ENCODE measurements at places on chromosomes 4 and X.

GRCh38 chr4:114754616-114755015, 156.0 kb downstream of the UGT8 start:
- H3K27ac ChIP-seq, result no peak overlapping the region
- peaks cover 5% of the 10 kb centered on the region for H3K4me1 ChIP-seq
- no peak for DNase-seq

DNA sequence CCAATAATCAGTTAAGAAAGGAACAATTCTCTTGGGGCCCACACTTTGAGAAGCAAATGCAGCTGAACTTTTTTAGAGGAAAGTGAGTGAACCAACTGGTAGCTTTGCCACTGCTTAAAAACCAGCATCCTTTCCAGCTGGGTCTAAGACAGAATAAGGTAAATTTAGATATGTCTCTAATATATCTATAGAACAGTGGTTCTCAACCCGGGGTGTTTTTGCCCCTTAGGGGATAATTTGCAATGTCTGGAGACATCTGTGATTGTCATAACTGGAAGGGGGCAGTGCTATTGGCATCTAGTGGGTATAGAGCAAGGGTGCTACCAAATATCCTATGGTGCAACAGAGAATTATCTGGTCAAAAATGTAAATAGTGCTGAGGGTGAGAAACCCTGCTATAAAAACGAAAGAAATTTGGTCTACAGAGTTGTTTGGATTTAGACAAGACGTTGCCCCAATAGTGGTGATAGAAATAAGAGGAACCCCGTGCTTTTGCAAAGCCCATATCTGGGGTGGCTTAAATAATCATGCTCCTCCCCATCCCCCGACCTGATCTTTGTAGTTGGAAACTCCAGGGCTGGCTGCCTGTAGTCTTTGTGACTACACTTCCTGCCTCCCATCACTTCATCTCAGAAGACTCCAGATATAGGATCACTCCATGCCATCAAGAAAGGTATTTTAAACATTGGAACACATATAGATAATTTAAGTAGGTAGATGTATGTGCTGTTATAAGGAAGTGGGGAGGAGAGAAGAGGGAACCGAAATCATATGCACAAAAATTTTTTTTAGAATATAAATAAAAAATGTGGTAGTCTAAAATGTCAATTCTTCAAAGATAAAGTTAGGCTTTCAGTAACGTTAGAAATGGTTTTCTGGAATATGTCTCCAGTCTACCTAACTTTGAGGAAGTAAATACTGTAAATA, at the start of gene TLR7:
TLR7 (plus strand) TSS at position 622 of the 927 bp plus-strand sequence. CDS start 507 bp downstream, outside the sequence.
- H3K36me3 ChIP-seq, result no peaks in the 10 kb centered on the region
- no peak for DNase-seq
- H3K4me3 ChIP-seq, result no peak within 1 kb of the TSS

- no peaks in the 10 kb centered on the region for H3K27me3 ChIP-seq
- H3K36me3 ChIP-seq, result no peaks in the 10 kb centered on the region
- no peak for DNase-seq
- no peak overlapping the region for H3K27ac ChIP-seq
Measured at GRCh38 chr4:177968817-177969442, 526.7 kb upstream of the AGA start.

DNA sequence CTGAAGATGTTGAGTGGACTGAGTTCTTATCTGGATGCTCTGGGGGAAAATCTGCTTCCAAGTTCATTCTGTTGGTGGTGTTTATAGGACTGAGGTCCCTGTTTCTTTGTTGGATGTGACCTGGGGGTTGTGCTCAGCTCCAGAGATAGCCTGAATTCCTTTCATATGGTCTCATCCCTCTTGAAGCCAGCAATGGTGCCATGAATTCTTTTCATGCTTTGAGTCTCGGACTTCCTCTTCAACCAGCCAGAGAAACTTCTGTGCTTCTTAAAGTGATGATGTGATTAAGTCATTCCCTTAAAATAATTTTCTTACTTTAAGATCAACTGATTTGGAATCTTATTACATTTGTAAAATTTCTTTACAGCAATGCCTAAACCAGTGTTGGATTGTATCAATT, 233.8 kb upstream of the UGT8 start:
- H3K4me3 ChIP-seq, result no peak overlapping the region
- no peaks in the 10 kb centered on the region for H3K27me3 ChIP-seq
- no peak for DNase-seq
- H3K4me1 ChIP-seq, result no peaks in the 10 kb centered on the region
- H3K27ac ChIP-seq, result no peak overlapping the region

- H3K27me3 ChIP-seq, result no peaks in the 10 kb centered on the region
- H3K36me3 ChIP-seq, result peaks cover 29% of the 10 kb centered on the region
- DNase-seq, result no peak
Measured at GRCh38 chr4:70915036-70915815, 13.1 kb downstream of the MOB1B start.

GRCh38 chrX:120697053-120697452, 67.2 kb upstream of the C1GALT1C1 start:
- no peak overlapping the region for H3K4me3 ChIP-seq
- no peak for DNase-seq
- no peak overlapping the region for H3K27ac ChIP-seq
- H3K27me3 ChIP-seq, result no peaks in the 10 kb centered on the region
- H3K4me1 ChIP-seq, result no peaks in the 10 kb centered on the region
- no peaks in the 10 kb centered on the region for H3K36me3 ChIP-seq

DNA sequence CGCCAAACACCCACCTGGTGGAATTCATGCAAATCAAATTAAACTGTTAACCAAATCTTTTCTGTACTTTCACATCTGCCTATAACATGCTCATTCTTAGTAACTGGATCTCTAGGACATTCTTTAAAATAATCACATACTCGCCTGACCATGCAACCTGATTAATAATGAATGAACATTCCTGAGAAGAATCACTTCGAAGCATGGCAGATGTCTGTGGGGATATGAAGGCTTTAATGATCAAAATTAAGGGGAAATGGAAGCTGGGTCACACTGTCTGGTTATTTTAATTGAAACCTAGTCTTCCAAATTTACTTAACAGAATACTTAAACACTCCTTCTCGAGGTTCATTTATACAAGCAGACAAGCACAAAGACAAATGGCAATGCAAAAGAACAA, 44.2 kb downstream of the MID1 start:
- no peak overlapping the region for H3K4me3 ChIP-seq
- no peak for DNase-seq
- peaks cover 1% of the 10 kb centered on the region for H3K36me3 ChIP-seq

DNA sequence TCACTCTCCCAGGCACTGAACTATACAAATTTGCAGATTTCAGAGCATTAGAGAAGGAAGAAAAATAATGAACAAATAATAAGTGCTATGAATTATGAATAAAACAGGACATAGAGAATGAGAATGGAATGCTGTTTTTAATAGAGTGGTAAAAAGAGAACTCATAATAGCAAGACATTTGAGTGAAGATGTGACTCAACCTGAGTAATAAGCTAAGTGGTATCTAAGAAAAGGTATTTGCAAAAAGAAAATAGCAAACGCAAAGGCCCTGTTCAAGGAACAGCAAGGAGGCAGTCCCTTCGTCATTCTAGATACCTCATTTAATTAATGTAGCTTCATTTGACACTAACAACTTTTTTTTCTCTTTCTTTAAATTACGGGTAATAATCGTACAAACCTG, 1910.0 kb upstream of the TENM3 start:
- no peak for DNase-seq
- H3K27ac ChIP-seq, result no peak overlapping the region
- peaks cover 2% of the 10 kb centered on the region for H3K4me1 ChIP-seq
- no peak overlapping the region for H3K4me3 ChIP-seq

DNA sequence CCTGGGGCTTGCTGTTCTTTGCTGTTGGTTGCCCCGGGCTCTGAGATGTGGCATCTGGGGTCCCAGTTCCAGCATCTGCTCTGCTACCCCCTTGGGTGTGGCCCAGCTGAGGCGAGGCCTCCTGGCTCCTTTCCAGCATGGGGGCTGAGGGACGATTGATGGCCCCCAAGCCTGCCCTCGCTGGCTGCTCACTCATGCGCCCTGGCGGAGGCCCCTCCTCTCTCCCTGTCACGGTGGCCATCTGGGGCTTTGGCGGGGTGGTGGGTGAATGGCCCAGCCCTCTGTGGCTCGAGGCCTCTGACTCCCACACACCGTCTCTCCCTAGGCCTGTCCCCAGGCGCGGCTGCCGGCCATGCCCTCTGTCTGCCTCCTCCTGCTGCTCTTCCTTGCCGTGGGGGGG, 1.8 kb downstream of the PLXNA3 start:
- H3K27ac ChIP-seq, result no peak overlapping the region
- no peak for DNase-seq
- no peaks in the 10 kb centered on the region for H3K4me1 ChIP-seq

DNA sequence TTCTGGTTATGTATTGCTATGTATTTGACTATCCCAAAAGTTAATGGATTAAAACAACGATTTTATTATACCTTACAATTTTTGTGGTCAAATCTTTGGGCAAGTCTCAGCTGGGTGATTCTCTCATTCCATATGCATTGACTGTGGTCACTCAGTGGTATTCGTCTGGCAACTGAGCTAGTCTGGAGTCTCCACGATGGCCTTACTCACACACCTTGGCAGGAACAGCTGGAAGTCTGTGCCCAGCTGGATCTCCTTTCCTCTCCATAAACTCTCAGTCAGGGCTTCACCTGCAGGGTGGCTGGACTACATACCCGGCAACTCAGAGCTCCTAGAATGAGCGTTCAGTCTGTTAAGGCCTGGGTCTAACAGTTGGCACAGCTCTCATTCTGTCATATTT, 141.1 kb upstream of the WDFY3 start:
- H3K27me3 ChIP-seq, result no peaks in the 10 kb centered on the region
- no peak for DNase-seq
- no peak overlapping the region for H3K4me3 ChIP-seq

GRCh38 chr4:16513876-16514275, 287.6 kb upstream of the TAPT1 start:
- no peaks in the 10 kb centered on the region for H3K4me1 ChIP-seq
- no peak overlapping the region for H3K4me3 ChIP-seq
- no peak for DNase-seq
- no peaks in the 10 kb centered on the region for H3K36me3 ChIP-seq
- H3K27me3 ChIP-seq, result no peaks in the 10 kb centered on the region
- H3K27ac ChIP-seq, result no peak overlapping the region

- no peaks in the 10 kb centered on the region for H3K27me3 ChIP-seq
- DNase-seq, result no peak
- no peak overlapping the region for H3K4me3 ChIP-seq
- no peak overlapping the region for H3K27ac ChIP-seq
- H3K4me1 ChIP-seq, result peaks cover 8% of the 10 kb centered on the region
Measured at GRCh38 chr4:119638359-119638758, 9.8 kb upstream of the PDE5A start.

DNA sequence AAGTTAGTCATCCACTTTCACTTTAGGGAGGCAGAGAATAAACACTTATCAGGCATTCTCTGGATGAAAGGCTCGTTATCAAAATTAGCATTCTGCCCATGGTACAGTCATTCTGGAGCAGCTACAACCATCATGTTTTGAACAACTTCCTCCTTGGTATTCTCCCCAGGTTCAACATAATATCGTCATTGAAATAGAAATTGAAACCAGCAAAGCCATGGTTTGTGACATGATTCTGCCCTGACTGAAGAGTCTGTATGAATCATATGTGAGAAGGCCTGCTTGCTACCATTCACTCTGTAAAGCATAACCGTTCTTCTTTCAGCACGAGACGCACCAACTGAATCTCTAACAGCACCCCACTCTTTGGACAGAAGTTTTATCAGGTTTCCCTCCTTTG, 127.5 kb upstream of the RADX start:
- DNase-seq, result no peak
- H3K4me1 ChIP-seq, result no peaks in the 10 kb centered on the region
- no peak overlapping the region for H3K27ac ChIP-seq
- H3K27me3 ChIP-seq, result no peaks in the 10 kb centered on the region

GRCh38 chrX:2578864-2579263, 78.1 kb upstream of the DHRSX start:
- H3K4me1 ChIP-seq, result peaks cover 6% of the 10 kb centered on the region
- H3K27ac ChIP-seq, result no peak overlapping the region
- peaks cover 1% of the 10 kb centered on the region for H3K36me3 ChIP-seq
- no peak overlapping the region for H3K4me3 ChIP-seq
- peaks cover 36% of the 10 kb centered on the region for H3K27me3 ChIP-seq
- no peak for DNase-seq

Data from progenitor cell of endocrine pancreas (in vitro differentiated cells).